ENCODE measurements at places on chromosomes 5 and 9.

- DNase-seq: no peak
Measured at GRCh38 chr5:136242136-136242535, 49.2 kb upstream of the SMIM32 start.

DNA sequence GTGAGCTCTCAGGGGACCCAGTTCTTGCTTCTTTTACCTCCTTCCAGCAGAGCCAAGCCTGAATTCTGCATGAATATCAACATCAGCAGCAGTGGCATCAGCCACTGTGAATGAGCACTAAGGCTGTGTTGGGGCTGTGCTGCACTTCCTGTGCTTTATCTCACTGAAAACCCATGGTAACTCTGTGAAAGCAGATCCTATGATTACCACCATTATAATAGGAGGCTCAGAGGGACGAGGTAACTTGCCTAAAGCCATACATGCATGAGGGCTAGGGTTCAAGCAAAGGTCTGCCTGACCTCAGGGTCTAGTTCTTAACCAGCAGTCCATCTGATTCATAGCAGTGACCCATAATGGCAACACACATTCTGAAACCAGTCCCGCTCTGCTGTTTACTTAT is 60.5 kb upstream of the RAPGEF1 start:
- no peak for DNase-seq

- DNase-seq: no peak
Measured at GRCh38 chr5:180817893-180818674, 15.5 kb upstream of the MGAT1 start.

DNA sequence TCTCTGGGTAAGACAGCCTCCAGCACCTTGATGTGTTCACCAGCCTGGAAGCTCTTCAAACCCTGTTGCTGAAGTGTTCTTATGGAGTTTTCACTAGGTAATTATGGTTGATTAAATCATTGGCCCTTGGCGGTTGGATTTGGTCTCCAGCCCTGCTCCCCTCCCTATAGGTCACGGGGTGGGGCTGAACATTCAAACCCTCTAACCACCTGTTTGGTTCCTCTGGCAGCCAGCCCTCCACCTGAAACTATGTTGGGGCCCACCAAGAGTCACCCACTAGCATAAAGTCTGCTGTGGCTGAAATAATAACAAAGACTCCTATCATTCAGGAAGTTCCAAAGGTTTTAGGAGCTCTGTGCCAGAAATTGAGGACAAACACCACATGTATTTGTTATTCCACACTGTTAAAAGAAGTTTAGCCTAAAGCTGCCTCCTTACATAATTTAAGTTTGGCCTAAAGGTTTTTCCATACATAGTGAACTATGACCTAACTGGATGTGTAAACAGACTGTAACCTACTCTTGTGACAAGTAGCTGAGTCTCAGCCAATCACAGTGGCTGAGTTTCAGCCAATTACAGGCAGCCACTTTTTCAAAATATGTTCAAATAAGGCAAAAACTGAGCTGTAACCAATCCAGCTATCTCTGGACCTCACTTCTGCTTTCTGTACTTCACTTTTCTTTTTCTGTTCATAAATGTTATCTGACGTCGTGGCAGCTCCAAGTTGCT is 34.8 kb downstream of the TMEM252 start:
- no peak for DNase-seq

DNA sequence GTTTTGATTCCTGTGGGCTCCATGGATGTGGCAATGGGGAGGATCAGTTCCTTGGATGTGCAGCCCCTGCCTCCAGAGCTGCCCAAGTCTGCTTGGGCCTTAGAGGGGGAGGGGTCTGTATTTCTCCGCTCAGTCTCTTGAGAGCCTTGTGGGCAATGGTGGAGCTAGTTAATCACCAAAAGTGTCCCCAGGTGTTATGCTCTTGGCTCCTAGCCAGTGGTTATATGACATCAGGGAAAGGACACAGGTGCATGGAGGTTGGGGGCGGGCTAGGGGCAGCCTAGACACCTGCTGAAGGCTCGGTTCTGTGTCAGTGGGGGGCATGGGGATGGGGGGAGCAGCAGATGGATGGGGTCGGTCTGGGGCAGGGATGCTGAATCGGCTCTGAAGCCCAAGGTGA is 12.4 kb upstream of the ARAP3 start:
- DNase-seq: no peak

DNA sequence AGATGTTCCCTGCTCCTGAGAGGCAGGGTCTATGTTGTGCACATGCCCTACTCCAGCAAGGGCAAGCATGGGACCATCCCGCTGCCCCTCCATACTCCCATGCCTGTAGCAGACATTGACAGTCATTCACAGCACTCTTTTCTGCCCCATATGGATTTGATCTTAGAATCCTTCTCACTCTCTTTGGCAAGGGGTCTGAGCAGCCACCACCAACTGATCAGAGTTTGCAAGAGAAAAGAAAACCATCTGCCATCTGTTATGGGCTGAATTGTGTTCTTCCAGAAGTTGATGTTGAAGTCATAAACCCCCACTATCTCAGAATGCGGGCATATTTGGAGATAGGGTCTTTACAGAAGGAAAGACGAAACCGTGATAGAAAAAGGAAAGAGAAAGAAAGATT is 315.1 kb upstream of the CLINT1 start:
- DNase-seq: no peak

- no peak for DNase-seq
Measured at GRCh38 chr9:8961186-8961851, 1161.7 kb upstream of the DMAC1 start.

- no peak for DNase-seq
Measured at GRCh38 chr9:132288966-132289365, 65.8 kb downstream of the SETX start.

DNA sequence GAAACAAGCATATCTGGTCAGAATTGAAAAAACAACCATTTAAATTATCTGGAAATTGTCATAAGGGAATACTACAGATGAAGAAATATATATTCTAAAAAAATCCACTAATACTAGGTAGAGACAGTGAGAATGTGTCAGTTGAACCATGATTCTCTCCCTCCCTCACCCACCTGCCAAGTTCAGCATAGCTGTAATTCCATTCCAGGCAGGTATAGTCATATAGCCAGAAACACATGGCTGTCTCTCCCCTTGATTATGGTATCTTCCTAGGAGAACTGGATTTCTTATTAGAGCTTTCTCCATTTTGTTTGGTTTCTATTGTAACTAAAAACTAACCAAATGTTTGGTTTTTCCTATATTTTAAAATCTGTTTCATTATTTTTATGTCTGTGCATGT is 509.2 kb downstream of the CDH10 start:
- DNase-seq: no peak

DNA sequence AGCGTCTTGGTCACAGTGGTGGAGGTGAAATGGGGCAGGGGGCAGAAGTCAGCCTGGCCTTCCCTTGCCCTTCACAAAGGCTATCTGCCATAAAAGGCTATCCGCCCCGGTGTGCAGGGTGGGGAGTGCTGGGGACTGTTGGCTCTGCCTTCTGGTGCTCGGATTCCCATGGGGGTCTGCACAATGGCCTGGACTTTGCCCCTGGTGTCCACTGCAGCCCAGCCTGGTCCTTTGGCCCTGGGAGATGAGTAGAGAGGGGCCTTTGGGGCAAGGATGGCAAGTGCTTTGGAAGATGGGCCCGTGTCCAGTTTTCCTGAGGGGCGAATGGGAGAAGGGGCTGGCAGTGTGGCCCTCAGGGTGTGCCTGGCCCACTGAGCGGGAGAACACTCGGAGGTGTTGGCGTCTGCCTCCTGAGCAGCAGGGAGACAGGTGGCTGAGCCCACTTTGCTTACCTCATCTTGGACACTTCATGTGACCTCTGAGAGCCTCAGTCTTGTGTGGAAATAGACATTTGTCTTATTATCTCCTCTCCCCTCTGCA is 69.9 kb downstream of the HSPA4 start:
- DNase-seq: no peak

DNA sequence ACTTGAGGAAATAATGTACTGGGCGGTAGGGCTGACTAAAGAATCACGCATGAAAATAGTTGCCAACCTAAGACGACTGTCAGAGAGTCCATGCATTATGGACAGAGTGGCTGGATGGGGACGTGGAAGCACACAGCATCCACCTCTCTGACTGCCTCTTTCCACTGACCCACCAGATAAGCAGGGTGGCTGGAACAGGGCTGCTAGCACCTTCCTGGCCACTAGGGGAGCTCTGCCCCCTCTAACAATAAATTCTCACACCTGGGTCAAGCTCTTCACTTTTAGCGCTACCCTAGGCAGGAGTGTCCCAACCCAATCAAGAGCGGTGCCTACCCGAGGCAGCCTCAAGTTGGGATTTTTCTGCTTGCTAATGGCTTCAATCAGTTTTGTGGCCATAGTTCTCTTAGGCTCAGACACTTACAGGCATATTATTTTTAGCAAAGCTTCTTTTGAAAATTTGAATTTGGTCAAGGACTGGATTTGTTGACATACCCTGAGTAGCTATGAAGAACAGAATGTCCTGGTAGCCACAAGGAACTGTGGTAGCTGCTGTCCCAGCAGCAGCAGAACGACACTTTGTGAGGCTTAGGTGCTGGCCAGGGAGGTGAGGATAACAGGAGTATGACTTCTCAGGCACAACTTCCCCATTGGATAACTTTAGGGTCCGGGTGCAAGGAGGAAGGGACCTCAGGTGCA is 6.9 kb upstream of the TPM2 start:
- no peak for DNase-seq

DNA sequence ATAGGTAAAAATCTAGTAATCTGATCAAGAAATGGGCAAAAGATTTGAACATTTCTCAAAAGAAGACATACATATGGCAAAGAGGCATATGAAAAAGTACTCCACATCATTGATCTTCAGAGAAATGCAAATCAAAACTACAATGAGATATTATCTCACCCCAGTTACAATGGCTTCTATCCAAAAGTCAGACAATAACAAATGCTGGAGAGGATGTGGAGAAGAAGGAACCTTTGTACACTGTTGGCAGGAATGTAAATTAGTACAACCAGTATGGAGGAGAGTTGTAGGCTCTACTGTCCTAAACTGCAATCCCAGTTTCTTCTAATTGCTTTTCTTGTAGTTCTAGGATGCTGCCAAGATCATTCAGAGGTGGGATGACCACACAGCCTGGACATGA is 193.5 kb upstream of the RFX3 start:
- DNase-seq: no peak

GRCh38 chr5:849651-850301 is 1.0 kb downstream of the ZDHHC11 start:
- DNase-seq: no peak

- DNase-seq: no peak
Measured at GRCh38 chr9:122200960-122201595, 27.7 kb downstream of the LHX6 start.

- no peak for DNase-seq
Measured at GRCh38 chr9:7376833-7377232, 422.7 kb downstream of the DMAC1 start.

DNA sequence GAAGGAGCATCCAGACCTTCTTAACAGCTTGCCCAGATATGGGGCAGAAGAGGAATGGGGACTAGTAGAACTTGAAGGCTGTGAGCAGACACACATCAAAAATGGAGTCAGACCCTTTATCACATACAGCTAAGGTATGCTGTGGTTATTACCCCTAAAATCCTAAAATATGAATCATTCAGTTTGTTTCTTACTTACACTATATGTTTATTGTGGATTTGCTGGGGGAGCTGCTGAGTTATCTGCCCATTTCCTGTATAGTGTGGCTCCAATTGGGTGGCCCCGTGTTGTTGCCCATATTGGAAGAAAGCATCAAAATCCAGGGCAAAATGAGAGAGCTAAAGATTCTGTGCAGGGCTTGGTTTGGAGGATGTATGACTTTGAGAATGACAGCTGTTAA is 56.9 kb downstream of the AP3S1 start:
- no peak for DNase-seq

DNA sequence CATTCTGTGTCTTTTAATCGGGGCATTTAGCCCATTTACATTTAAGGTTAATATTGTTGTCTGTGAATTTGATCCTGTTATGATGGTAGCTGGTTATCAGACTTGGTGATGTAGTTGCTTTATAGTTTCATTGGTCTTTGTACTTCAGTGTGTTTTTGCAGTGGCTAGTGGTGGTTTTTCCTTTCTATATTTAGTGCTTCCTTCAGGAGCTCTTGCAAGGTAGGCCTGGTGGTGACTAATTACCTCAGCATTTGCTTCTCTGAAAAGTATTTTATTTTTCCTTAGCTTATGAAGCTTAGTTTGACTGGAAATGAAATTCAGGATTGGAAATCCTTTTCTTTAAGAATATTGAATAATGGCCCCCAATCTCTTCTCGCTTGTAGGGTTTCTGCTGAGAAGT is 156.9 kb downstream of the CNTLN start:
- DNase-seq: no peak

DNA sequence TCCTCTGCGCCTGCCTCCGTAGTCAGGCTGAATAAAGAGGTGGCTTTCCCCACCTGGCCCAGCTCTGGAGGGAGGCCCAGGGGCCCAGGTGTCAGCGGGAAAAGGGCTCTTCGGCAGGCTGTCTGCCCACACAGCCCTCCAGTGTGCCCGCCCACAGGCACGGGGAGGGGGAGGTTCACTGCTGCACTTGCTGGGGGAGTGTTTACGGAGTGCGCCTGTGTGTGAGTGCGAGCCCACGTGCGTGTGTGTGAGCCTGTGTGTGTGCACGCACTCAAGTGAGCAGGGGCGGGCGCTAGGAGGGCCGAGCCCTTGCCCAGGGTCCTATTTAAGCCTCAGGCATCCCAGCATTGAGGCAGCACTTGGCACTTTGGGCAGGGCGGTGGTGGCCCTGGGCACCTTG is 10.9 kb downstream of the DNLZ start:
- no peak for DNase-seq

All from NCI-H1092 (cell line).